ENCODE measurements at places on chromosomes 13 and 19.

DNA sequence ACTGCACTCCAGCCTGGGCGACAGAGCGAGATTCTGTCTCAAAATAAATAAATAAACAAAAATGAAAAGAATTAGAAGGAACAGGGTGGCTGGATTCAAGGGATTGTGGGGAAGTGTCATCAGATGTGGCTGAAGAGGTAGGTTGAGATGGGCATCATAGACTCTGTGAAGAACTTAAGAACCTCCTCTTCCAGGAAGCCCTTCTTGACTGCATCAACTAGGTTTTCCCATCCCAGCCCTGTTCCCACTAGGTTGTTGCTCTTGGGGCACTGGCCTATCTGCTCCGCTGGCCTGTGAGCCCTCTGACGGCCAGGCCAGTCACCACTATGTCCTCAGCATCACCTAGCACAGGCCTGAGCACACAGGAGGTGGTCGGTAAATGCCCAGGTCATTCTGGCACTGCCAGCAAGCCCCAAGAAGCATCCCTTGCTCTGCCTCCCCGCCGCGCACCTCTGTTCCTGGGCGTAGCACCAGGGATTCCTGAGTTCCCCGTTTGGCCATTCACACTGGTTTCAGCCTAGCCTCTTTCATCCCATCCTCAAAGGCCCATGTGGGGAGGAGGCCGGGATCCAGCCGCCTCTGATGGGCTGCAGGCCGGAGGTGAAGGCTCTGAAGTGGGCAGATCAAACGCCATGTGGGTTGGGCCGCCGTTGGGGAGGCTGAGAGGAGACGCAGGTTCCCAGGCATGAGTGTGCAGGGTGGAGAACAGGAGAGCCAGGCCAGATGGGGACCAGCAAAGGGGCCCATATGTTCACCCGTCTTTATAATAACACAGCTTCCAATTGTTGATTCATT, 27.6 kb upstream of the SLC1A5 start:
- DNase-seq = no peak

- no peak for DNase-seq
Measured at GRCh38 chr19:15284091-15284490, 48.2 kb downstream of the BRD4 start.

DNA sequence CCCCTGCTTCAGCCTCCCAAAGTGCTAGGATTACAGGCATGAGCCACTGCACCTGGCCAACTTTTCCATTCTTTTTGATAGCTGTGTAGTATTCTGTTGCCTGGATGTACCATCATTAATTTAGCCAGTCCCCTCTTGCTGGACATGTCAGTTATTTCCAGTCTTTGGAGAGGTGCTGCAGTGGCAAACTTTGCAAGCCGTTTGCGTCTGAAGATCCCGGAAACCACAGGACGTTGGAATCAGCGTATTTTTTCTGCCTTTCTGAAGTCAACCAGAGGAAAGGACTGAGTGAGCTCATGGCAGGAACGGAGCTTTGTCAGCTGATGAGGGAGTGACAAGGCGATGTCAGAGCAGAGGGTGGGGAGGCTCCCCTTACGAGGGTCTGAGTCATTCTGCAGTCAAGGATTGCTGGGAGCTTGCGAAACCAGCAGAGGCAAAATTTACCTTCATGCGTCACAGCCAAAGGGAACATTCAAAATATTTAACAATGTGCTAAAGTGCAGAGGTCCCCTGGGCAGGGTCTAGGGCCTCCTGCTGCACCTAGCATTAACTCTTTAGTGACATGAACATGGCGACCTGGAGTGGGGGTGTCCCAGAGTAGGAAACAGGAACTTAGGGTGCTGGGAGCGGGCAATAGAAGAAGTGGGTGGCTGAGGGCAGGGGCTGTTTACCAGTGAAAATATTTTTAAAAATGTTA, 5.6 kb downstream of the C5AR1 start:
- DNase-seq = no peak

GRCh38 chr19:4567584-4568071, 8.1 kb upstream of the SEMA6B start:
- DNase-seq = no peak

DNA sequence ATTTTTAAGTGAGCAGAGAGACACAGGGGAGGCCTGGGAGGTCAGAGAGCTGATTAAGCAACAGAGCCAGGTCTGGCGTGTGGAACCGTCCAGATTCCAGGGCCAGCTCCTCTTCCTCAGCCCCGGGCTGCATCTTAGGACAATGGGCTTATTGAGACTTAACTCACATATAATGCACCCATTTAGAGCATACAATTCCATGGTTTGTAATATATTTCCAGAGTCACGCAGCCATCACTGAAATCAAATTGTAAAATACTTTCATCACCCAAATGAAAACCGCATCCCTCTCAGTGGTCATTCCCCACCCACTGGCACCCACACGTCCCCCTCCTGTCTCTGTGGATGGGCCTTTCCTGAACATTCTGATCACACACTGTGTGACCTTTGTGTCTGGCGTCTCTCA, 2.1 kb upstream of the HMG20B start:
- no peak for DNase-seq

GRCh38 chr13:73859841-73860240, 274.4 kb downstream of the KLF12 start:
- no peak for DNase-seq

- no peak for DNase-seq
Measured at GRCh38 chr13:27962982-27963381, 6.1 kb downstream of the CDX2 start.

DNA sequence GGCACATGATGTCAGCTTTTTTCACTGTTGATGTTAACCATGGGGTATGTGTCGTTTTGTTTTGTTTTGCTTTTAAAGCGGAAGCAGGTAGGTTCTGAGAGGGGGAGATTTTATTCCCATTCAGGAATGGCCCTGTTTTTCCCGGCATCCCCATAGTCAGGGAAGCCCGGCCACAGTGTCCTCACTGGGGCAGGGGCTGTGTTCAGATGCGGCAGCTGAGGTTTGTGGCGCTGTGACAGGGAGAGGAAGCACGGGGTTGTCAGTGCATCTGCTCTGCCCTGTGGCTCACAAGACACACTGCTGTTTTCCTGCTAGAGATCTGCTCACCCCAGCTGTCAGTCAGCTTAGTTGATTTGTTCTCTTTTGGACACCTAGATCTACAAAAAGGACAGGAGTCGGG, 27.6 kb downstream of the ANKRD27 start:
- no peak for DNase-seq

DNA sequence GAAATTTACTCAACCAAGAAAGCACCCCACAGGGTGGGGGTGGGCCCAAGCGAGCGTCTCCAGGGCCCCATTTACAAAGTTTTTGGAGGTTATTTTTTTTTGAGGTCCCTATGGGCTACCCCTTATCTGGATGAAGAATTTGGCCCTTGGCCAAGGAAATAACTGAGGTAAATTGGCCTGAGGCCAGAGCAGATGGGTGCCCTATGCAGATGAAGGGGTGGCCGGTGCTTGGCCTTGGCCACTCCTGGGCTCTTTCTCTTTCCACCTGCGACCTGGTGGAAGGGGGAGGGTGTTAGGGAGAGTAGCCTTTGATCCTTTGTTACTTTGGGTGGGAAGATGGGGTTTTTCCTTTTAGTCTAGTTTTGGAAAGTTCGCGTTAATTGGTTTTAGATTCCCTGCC, 15.5 kb downstream of the ZNF701 start:
- no peak for DNase-seq

DNA sequence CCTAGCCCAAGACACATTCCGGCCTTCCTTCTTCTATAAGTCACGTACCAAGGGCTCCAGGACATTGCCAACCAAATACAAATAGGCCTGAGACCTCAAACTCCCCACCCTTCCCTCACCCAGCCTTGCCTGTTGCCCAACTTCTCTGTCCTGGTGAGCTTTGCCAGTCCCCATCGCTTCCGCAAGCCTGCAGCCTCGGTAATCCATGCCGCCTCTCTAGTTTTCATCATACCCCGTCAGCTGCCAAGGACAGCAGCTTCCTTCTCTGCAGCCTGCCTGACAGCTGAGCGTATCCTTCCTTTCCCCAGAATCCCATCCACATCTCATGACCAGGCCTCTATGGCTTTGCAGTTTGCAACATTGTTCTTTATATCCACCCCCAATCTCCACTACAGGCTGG, 36.6 kb upstream of the POMP start:
- DNase-seq = no peak

- no peak for DNase-seq
Measured at GRCh38 chr13:102097708-102098107, 304.1 kb downstream of the FGF14 start.

DNA sequence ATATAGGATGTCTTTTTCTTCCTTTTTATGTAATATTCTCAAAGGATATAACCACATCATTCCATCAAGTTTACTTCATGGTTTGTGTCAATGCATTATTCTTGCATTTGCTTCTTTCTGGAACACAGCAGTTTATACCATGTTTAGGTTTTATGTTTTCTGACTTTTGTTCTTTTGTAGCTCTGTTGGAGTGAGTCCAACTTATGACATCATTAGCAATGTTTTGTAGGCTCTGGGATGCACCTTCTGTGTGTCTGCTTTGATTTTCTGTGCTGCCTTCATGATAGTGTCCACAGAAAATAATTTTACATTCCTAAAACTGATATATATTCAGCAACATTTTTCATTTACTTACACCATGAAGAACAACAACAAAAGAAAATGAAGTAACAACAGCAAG, 68.9 kb downstream of the SHISA2 start:
- DNase-seq = no peak

GRCh38 chr13:86447479-86447878, 648.3 kb upstream of the SLITRK6 start:
- DNase-seq = no peak

DNA sequence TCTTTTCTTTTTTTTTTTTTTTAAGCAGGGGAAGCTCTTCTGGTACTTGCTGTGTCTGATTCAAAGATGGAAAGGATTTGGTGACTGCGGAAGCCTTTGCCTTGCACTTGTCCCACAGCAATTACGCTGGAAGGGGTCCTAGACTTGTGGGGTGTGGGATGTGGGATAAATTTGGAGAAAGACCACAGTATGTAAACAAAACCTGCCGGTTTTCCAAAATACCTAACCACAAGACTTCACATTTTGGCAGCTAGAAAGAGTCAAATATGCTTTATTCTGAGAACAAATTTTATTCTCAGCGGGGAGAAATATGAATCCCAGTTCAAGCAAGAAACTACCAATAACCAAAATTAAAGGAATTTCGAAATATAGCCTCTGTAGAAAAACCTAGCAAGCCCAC, 176.5 kb downstream of the SPRY2 start:
- no peak for DNase-seq

GRCh38 chr13:27472941-27473340, 22.6 kb upstream of the MTIF3 start:
- no peak for DNase-seq

DNA sequence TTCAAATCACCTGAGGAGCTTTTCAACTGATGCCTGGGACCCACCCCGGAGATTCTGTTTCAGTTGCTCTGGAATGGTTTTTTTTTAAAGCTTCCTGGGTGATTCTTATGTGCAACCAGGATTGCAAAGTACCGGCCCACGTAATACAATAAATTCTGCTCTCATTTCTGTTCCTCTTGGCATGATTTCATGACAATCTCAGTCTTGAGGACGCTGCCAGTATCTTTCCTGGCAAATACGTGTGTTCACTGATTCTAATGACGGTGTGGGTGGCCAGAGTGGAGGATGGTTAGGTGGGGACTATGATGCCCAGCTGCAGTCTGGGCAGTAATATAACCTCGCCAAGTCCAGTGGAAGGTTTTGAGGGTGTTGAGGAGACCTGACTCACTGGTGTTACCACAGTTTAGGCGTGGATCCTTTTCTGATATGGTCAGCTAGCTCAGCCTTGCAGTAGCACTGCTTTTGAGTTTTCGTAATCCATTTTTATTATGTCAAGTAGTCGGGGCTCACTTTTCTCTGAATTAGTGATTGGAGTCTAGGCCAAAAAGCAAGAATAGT, 49.4 kb downstream of the FAM124A start:
- DNase-seq = no peak

- DNase-seq = no peak
Measured at GRCh38 chr19:53945441-53945840, 17.3 kb upstream of the CACNG8 start.

DNA sequence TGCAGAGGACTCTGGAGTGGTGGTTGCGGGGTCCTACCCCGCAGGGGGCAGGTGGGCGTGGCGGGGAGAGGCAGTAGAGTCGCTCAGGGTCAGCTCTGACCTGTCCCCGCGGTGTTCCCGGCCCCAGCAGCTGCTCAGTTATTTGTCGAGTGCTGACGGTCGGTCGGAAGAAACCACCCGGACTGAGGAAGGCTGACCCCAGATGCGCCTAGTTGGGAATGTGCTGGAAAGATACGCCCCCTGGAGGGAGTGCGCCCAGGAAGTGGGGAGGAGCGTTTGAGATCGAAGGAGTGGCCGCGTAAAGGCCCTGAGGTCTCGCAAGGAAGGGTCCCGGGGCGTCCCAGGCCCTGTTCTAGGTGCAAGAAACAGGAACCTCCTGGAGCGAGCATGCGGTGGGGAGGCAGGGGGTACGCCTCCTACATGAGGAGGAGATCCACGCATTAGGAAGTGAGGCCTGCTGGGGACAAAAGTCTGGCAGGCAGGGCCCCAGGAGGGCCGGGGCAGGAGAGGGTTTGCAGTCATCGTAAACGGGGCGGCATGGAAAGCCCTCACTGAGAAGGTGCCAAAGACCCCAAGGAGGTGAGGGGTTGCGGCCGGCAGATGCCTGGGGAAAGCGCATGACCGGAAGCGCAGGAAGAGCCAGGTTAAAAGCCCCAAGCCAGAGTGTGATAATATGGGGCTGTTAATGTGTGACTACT, 9.2 kb downstream of the CCDC8 start:
- DNase-seq = no peak

DNA sequence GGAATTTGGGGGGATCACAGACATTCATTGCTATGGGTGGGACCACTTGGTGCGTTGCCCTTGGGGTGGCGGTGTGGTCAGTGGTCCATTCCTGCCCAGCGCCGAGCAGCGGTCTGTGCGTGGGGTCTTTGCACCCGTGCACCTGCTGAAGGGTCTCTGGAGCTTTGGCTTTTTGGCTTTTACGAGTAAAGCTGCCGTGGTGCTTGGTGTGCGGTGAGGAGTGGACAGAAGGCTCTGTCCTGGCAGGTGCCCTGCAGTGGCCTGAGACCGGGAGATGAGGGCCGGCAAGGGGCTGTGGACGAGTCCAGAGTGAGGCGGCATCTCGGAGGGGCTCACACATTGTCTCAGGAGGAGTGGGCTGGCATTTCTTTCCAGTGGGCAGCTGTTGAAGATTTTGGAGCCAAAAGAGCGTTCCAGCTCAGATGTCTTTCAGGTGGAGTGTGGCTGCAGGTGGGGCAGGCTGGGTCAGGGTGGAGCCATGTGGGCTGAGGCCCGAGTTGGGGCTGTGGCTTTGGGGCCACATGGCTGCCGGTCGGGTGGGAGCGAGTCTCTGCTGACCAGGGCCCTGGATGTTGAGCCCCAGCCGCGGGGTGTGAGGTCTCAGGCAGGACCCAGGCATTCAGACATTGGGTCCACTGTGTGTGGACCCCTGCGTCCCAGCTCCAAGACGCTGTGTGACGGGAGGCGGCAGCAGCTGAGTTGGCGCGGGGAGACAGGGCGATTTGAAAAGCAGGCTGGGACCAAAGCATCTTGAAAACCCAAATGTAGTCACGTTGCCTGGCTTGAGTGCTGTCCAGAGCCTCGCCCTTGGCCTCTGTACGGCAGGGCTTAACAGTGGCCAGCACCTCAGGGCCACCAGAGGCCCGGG, 11.7 kb downstream of the GNA11 start:
- DNase-seq = no peak
